T follicular helper cell (primary cell): ENCODE measurements at places on chromosomes 3 and 15.

- DNase-seq: no peak
Measured at GRCh38 chr15:66875588-66876420, 173.8 kb downstream of the SMAD6 start.

- no peak for DNase-seq
Measured at GRCh38 chr15:64583983-64584382, 123.6 kb downstream of the ZNF609 start.

GRCh38 chr3:179081885-179082284 lies 10.3 kb upstream of the ZMAT3 start:
- DNase-seq: no peak

DNA sequence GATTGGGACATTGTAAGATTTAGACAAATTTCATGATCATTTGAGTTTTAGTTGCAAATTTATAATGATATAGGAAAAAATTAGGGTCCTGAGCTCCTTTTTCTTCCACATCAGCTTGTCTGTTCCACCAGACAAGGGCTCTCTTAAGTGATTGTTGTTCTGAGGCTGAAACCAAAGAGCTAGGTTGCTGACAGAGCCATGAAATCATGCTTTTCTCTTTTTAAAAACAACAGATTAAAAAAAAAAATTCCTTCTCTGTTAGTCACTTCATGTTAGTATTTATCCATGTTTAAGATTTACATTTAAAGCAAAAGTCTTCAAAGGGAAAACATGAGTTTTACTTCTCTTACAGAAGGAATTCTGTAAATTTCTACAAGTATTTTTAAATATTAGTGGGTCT lies 56.8 kb downstream of the ATP2C1 start:
- DNase-seq: no peak

DNA sequence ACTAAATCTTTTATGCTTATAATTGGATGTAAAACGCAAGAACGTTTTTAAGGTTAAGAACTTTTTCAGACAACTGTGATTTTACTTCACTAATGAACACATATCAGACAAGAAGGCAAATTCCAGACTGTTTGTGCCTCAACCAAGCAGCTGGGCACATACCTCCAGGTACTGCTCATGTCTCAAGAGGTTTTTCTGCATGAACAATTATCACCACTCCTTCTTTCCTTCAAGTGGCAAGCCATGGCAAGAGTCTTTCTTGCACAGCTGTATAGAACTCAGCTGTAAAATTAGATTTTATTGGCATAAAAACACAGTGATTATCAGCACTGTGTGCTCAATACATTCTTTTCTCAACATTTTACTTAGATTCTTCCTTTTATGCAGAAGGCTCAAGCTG lies 64.3 kb downstream of the FNDC3B start:
- DNase-seq: no peak

- no peak for DNase-seq
Measured at GRCh38 chr3:37492468-37492867, 318.1 kb upstream of the LRRFIP2 start.

DNA sequence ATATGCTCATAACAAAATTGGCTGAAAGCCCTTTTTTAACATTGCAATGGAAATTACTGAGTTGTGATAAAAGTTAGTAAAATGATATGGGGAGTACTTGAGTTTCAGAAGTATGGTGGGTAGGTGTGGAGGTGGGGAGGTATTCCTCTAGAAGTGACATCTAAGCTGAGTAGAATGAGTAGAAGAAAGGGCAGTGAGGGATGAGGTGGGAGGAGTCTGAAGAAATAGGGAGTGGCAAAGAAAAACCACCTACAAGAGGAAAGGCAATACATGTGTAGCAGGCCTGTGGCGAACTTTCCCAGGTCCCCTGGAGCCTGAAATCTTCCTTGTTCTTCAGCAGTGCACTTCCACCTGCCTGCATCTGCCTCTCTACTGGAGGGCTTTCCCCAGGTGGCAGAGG lies 52.8 kb upstream of the DIPK2A start:
- no peak for DNase-seq

- DNase-seq: no peak
Measured at GRCh38 chr3:133368371-133369067, 31.3 kb upstream of the BFSP2 start.
